ENCODE measurements at places on chromosomes 1 and 21.

- no peak for DNase-seq
These were observed 11.7 kb downstream of the RIMKLA start for GRCh38 chr1:42392255-42392654.

DNA sequence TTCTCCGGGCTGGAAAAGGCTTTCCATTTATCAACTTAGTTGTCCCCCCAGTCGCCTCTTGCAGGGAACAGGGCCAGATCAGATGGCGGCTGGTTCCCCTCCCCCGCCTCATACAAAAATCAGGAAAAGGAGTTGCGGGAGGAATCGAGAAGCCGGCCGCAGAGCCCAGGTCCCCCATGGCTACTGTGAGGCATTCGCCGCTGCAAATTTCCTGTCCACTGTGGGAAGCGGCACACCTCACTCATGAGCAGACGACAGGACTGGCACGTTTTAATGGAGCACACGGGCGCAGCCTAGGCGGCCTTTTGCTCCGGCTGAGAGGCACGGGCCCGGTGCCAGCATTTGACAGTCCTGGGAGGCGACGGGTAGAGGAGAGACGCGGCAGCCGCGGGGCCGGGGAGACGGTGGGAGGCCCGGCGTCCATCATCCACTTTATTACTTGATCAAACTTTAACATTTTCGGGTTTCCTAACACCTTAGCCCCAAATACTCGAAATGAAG, 1.1 kb downstream of the GNG4 start:
- DNase-seq = no peak

DNA sequence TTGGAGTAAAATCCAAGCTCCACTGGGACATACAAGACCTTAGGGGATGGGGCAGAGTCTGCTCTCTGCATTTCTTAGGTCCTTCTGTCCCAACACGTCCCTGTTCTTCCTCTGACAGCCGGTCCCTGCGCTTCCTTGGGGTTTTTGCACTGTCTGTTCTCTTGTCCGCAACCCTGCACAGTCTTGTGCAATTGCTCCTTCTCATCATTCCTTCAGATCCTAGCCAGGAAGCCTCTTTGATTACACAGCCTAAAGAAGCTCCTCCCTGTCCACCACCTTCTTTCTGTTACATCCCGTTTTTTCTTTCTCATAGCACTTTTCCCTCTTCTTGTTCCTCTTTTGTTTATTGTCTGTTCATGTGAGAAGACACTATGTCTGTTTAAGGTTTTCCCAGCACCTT, 19.9 kb downstream of the ACOT11 start:
- DNase-seq = no peak

- DNase-seq = no peak
These were observed 16.2 kb upstream of the FAAP20 start for GRCh38 chr1:2210786-2211185.

- no peak for DNase-seq
These were observed 19.4 kb downstream of the ENO1 start for GRCh38 chr1:8858888-8859706.

- DNase-seq = no peak
These were observed 329.2 kb downstream of the TGFB2 start for GRCh38 chr1:218674280-218674773.

GRCh38 chr1:205680073-205680851, at the start of gene SLC45A3:
Gene SLC45A3 (minus strand): TSS chr1:205680509. CDS start chr1:205664656, 15,853 bp downstream.
- DNase-seq = no peak

DNA sequence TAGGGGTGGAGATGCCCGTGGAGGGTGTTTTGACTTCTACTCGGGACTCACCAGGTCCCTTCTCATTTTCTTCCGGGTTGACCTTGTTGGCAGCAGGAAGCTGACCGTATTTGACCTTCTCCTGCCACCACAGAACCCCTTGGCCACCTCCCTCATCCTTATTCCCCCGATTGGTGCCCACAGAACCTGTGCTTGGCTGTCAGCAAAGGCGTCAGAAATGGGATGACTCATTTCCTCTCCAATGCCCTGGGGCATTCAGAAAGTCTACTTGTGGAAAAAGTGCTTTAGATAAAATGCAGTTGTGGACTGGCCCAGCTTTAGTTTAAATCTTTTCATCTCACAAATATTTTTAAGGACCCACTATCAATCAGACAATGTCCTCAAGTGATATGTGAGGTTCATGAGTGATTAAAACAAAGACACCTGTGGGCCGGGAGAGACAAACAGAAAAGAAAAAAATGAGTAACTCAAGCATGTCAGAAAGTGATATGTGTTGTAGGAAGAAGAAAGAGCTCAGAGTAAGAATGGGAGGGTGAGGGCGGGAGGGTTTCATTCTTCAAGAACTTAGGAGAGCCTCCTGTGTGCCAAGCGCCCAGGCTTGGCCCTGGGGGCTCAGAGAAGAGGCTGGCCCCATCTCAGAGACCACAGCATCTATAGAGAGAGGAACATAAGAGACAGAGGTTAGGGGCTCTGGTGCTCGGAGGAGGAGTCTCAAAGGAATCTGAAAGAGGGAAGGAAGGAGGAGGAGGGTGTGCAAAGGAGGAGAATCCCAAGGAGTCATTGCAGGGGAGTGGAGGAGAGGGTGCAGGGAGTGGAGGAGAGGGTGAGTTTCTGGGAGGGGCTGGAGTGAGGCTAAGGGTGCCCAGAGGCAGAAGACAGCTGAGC, 221.6 kb upstream of the VAMP3 start:
- DNase-seq = peak; percentile 63

DNA sequence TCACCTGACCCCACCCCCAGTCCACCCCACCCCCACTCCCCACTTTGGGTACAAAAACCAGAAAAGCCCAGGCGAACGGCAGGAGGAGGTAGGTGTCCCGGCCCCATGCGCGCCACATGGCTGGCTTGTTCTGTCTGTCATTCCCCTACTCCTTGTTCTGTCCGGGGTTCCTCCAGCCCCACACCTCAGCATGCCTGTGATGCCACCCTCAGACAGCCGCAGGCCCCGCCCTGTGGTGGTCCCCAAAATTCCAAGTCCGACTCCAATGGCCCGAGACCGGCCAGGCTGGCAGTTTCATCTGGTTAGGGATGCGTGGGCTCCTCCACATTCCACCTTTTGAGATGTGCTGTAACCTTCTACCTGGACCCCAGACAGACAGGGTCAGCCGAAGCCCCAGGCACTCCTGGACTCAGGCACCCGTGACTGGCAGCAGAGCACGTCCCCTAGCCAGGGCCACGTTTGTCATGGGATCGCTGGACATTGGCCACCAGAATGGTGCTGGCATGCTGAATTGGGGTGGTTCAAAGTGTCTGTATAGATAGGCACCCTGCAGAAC, 94.4 kb downstream of the WDR4 start:
- DNase-seq = no peak

GRCh38 chr1:108560874-108561459, 1.1 kb downstream of the EEIG2 start:
- DNase-seq = no peak

- DNase-seq = no peak
These were observed 14.0 kb downstream of the KCNN3 start for GRCh38 chr1:154856049-154856448.

GRCh38 chr1:7948960-7949359, 8.3 kb upstream of the TNFRSF9 start:
- no peak for DNase-seq

- DNase-seq = no peak
These were observed 2.3 kb downstream of the IL20 start for GRCh38 chr1:206867716-206868115.

GRCh38 chr1:38138498-38139233, 92.1 kb upstream of the POU3F1 start:
- peak; percentile 77 for DNase-seq

GRCh38 chr21:33027401-33028286, 1.9 kb downstream of the OLIG2 start:
- no peak for DNase-seq

DNA sequence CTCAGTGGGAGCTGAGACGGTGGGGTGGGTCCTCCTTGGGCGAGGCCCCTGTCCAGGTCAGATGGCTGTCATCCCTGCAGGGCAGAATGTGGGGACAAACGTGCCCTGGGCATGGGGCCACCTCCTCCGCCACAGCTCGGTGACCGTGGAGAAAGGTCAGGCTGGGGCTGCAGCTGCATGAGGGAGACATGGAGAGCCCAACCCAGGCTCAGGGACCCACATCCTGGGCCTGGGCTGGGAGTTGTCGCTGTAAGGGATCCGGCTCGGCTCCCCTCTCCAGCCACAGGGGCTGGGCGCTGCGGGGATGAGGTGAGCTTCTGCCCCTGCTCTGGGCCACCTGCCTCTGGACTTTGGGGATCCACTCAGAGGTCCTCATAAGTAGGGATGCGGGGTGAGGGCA, 518 bp upstream of the PLCH2 start:
- DNase-seq = no peak

DNA sequence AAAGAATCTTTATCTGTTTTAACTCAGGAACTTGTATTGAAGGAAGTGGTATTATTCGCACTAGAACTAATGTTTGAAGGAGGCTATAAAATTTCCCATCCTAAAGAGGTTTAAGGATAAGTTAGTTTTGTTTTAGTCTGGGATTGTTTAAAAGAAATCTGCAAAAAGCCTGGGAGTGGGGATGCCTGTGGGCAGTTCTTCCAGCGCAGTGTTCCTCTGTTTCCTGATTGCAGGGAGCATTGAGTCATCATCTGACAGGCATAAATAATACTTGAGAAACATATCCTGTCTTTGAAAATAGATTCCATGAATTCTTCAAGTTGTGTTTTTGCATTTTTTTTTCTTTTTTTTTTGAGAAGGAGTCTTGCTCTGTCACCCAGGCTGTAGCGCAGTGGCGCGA, 350.8 kb upstream of the PTBP2 start:
- no peak for DNase-seq

Data from Panc1 (cell line).